ENCODE measurements at places on chromosomes 11 and 22.
A peak's percentile ranks its signal among the peaks of the same experiment; 100 is the strongest.

DNA sequence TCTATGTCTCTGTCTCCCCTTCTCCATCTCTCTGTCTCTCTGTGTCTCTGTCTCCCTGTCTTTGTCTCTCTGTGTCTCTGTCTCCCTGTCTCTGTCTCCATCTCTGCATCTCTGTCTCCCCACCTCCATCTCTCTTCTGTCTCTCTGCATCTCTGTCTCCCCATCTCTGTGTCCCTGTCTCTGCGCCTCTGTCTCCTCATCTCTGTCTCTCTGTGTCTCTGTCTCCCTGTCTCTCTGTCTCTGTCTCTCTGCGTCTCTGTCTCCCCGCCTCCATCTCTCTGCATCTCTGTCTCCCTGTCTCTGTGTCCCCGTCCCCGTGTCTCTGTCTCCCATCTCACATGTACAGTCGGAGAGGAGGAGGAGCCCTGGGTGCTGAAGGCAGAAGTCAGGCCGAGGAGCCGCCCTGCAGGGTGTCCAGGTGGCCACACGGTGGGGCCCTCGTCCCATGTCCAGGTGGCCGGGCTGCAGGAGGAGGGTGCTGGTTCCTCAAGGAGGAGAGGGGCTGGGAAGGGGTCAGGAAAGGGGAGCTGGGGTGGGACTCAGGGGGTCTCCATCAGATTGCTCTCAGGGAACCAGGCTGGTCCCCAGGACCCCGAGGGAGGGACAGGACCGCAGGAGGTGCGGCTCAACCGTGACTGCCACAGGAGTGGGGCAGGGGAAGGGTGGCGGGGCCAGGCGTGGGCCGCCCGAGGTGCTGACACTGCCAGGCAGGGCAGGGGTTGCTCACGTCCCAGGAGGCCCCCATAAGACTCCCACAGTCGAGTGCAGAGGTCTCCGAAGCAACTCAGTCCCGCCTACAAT lies 25.6 kb upstream of the TH start:
- peak; percentile 84 for DNase-seq

- DNase-seq = peak; percentile 94
Measured at GRCh38 chr11:60953781-60954180, 1.8 kb upstream of the SLC15A3 start.

DNA sequence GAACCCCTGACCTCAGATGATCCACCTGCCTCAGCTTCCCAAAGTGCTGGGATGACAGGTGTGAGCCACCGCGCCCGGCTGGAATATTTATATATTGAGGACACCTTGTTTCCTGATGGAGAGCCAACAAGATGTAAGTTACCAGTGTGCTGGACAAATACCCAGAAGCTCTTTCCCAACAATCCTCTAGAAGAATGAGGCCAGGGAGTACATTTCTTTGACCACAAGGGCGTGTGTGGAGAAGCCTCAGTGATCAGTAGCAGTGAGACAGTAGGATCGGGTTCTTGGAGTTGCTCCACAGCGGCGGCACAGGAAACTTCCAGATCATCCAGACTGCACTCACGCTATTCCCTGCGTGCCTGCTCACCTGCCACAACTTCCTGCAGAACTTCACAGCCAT lies 10.3 kb upstream of the POLA2 start:
- DNase-seq = no peak

- DNase-seq = peak; percentile 70
Measured at GRCh38 chr11:124101737-124102136, 13.5 kb upstream of the VWA5A start.

DNA sequence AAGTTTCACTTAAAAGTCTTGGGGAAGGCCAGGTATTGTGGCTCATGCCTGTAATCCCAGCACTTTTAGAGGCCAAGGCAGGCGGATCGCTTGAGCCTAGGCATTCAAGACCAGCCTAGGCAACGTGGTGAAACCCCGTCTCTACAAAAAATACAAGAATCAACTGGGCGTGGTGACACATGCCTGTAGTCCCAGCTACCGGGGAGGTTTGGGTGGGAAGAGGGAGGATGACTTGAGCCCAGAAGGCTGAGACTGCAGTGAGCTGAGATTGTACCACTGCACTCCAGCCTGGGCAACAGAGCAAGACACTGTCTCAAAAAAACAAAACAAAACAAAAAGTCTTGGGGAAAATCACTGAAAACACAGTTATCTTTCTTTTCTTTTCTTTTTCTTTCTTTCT lies 15.4 kb upstream of the XBP1 start:
- DNase-seq = no peak

GRCh38 chr11:27171376-27171958 lies 130.9 kb downstream of the BBOX1 start:
- DNase-seq = no peak

GRCh38 chr11:9126636-9127035 lies 35.2 kb upstream of the SCUBE2 start:
- peak; percentile 11 for DNase-seq

DNA sequence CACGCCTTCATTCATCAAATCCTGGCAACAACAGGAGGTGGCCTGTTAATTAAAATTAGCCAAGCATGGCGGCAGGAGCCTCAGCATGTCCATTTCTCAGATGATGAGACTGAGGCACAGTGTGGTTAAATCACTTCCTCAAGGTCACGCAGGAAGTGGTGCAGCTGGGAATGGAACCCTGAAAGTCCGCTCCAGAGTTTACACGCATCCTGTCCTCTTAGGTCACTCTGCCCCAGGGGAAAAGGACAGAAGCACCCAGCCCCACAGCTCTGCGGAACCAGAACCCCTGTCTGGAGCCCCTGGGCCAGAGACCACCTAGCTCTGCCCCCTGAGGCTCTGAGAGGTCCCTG lies 19.6 kb downstream of the RPL3 start:
- DNase-seq = peak; percentile 61

GRCh38 chr11:67301951-67302516 lies 1.3 kb upstream of the SSH3 start:
- DNase-seq = peak; percentile 37

DNA sequence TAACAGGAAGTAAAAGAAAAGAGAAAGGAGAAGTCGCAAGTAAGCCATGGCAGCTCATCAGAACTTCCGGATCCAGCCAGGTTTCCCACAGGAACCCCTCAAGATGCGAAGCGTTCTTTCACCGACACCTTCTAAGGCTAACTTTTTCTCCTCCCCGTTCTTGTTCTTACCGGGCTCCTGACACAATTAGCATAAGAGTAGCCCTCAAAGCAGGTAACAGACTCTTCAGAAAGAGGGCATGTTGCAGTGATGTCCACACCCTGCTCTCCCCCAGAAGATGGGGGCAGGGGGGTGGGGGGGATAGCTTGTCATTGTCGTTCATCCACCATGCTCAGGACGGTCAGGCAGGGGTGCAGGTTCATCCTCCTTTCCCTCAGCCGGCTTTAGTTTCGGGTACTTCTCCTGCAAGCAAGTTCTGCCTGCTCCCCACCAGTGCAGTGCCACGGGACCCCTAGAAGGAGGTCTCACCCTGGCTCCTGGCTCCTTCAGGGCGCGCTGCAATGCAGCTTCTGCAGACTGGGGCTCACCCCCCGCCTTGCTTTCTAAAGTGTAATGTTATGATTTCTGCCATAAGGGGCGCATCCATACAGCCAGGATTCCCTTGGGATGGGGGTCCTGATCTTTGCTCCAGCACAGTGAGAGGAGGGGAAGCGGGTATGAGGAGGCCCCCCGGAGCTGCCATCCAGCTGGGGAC lies 2.3 kb downstream of the OPCML start:
- DNase-seq = no peak

Data from suppressor macrophage treated with lipopolysaccharide for 4 hours (primary cell).